GM23338 (cell line): ENCODE measurements at places on chromosomes 1 and 21.
A peak's percentile ranks its signal among the peaks of the same experiment; 100 is the strongest.

DNA sequence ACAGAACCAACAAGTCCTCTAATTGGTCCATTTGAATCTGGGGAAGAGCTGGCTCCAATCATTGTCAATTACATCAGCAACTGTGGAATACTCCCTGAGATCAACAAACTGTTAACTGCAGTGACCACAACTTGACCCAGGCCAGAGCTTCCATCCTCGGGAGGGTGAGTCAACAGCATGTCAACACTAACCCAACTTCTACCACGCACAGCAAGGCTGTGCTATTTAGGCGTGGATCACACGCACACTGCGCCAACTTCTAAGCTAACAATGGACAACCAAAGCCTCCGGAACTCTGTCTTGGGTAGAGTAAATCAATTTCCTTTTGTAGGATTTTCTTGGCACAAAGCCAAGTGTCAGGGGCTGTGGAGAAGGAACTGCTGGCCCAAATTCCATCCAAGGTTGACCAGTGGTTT, 30.4 kb downstream of the APP start:
- no peak for DNase-seq

GRCh38 chr1:199152676-199153075, 513.8 kb downstream of the PTPRC start:
- DNase-seq: peak; percentile 33

DNA sequence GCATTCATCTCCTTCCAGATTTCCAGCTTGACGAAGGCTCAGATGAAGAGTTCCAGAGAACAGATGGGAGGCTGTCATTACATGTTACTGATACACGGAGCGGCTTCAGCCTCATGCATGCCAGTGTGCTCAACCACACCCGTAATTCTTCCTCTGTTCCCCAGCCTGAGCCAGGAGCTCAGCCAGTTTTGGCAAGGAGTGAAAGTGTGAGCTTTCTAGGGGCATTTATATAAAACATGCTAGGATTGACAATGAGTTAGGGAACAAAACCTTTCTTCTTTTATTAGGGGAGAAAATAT, 290.4 kb upstream of the PLXNA2 start:
- DNase-seq: no peak

GRCh38 chr1:39761557-39762260, 9.4 kb downstream of the OXCT2 start:
- DNase-seq: no peak

- no peak for DNase-seq
These were observed 3.0 kb downstream of the KIAA2013 start for GRCh38 chr1:11923069-11923826.

DNA sequence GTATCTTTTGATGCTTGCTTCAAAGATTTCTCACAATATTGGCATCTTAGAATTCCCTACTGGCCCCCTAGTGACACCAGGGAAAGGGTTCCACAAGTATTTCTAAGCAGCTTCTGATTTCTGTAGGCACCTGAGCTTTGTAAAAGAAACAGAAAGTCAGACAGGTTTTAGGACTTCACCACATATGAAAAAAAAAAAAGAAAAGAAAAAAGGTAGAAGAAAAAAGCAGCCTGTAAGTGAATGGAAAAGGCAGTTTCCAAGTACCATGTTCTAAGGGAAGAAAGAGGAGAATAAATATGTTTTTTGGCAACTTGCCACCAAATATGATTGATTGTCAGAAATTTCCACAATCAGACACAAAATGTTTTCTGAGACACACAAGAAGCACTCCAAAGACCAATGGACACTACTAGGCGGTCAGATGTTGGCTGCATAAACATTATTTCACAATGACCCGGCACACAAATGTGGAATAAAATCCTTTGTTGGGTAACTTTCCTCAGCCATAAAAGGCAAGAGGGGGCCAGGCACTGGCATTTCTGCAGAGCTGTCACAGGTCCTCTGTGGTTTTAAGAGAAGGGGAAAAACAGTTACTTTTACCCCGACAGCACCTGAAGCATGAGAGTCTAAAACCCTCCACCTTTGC, 12.7 kb upstream of the CPLANE2 start:
- DNase-seq: no peak

GRCh38 chr1:241507189-241507863, 12.2 kb downstream of the FH start:
- DNase-seq: no peak

GRCh38 chr1:214880956-214881355, 201.6 kb upstream of the KCNK2 start:
- no peak for DNase-seq

DNA sequence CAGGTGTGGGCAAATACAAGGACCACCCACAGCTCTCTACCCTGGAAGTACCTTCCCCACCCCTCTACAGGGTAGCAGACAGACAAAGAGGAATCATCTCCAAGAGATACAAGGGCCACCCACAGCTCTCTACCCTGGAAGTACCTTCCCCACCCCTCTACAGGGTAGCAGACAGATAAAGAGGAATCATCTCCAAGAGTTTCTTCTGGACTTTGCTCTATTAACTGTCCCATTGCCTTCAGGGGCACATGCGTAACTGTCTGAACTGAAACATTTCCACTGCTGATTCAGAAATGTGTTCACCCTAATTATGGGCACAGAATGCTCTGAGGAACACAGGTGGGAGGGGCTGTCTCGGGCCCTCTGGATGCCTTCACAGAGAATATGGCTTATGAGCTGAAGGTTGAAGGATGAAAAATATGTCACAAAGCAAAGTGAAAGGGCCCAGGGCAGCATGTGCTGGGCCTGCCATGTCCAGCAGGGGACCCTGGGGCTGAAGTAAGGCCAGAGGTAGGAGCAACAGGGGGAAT, 43.9 kb downstream of the ZNF281 start:
- peak; percentile 49 for DNase-seq

GRCh38 chr1:159935719-159936272, 9.6 kb downstream of the IGSF9 start:
- DNase-seq: no peak

DNA sequence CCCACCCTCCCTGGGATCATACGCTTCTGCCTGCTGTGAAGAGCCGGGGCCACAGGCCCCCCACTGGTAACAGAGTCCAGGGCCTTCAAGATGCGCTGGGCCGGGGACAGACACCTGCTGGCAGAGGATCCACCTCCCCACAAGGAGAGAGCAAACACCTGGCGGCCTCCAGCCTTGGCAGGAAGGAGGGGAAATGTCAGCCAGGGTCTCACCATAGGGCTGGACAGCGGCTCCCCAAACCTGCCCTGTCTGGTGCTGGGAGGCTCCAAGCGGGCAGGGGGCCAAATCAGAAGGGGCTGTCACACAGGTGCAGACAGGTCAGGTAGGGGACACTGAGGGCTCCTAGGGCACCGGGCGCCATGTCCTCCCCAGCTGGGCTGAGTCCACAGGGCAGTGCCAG, 58.9 kb downstream of the KCNAB2 start:
- no peak for DNase-seq

- DNase-seq: no peak
These were observed 69.4 kb upstream of the SAMSN1 start for GRCh38 chr21:14615359-14615974.

- peak; percentile 63 for DNase-seq
These were observed 93.5 kb downstream of the SIK1 start for GRCh38 chr21:43333298-43334062.

DNA sequence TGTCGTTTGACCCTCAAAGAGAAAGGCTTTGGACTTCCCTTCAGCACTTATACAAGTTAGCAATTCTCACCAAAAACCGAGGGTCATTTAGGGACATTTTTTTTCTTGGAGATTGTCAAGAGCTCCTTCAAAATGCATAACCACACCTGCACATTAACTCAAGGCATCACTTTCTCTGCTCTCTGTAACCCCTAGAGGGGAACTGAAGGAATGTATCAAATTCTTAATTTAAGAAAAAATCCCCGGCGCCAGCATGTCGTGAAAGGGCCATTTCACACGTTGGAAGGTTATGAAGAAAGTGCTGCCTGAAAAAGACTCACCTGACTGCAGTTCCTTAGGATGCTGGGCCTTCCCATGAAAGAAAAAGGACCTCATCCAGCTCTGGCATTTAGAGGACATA, 131.6 kb upstream of the ZC3H12A start:
- DNase-seq: peak; percentile 64

DNA sequence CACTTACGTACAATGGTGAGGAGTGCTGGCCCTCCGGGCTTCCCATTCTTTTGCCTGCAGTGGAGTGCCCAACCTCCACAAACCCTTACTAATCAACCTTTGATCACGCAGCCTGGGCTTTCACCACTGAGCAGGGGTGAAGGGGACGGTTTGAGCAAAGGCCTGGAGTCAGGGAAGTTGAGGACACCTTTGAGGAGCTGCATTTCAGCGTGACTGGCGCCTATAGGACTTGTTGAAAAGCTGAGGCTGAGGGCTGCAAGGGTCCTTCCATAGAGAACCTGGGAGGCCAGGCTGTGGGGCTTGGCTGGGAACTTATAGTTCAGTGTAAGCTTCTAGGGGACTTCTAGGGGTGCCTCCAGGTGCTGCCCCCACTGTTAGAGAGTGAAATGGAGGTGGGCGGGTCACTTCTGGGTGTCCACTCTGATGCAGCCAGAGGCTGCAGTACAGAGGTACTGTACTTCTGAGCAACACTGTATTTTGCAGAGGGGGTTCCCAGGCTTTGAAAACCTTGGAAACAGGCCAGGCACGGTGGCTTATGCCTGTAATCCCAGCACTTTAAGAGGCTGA, 9.8 kb downstream of the SYTL1 start:
- DNase-seq: no peak

- no peak for DNase-seq
These were observed 2219.4 kb downstream of the NCAM2 start for GRCh38 chr21:23217597-23217996.

GRCh38 chr1:118461154-118461553, 276.1 kb upstream of the SPAG17 start:
- peak; percentile 20 for DNase-seq

DNA sequence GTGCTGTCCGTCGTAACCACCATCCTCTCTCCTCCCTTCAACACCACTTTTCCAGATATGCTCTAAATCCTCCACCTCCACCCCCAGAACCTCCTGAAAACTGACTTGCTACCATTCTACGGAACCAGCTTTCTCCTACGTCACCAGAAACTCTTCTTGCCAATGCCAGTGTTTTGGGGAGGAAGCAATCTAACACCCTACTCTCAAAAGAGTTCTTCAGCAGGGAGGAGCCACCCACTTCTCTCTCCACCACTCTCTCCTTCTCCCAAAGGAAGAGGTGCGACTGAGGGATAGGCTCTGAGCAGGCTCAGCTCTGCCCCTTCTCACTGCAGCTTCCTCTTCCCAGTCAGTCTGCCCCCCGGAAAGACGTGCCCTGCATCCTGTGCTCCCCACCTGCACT, 6.1 kb upstream of the S100A2 start:
- DNase-seq: no peak

- no peak for DNase-seq
These were observed 1.8 kb downstream of the ALPL start for GRCh38 chr1:21510885-21511578.

DNA sequence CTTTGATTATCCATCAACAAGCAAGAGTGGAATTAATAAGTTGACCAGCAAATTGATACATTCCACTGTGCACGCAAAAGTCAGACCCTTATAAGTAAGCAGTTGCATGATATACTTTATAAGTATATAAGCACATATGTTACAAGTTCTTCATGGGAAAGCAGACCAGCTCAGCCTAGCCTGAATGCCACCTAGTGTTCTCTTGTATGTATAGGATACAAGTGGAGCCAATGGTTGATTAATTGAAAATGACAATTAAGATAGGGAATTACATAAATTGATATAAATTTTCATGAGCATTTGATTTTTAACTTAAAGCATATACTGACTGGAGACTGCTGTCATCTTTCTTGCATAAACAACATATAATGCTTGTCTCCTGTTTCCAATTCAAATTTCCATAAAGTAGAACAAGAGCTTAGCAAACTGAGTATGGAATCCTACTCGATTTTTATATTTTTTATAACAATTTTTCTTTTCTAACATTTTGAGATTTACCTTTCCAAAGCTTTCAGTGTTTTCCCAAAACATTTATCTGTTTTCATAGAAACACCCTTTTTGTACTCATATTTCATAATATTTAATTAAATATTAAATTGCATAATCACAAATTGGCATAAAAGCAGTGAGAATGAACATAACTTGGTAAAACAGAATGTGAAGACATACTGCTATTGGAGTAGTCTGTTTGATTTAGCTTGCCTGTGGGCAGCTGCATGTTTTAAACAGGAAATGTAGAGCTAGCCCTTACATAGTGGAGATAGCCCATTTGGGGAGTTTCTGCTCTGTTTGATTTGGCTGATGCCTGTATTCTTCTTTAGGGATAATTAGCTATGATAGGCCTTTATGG, 62.8 kb downstream of the MAGI3 start:
- DNase-seq: peak; percentile 63

- peak; percentile 71 for DNase-seq
These were observed 14.2 kb upstream of the CYP4B1 start for GRCh38 chr1:46784666-46785065.

GRCh38 chr1:93694819-93695218, 13.2 kb upstream of the BCAR3 start:
- DNase-seq: peak; percentile 33

- DNase-seq: no peak
These were observed 166.4 kb downstream of the RUNX1 start for GRCh38 chr21:34882719-34883131.

- DNase-seq: peak; percentile 81
These were observed 730 bp downstream of the NOS1AP start for GRCh38 chr1:162070094-162070748.

DNA sequence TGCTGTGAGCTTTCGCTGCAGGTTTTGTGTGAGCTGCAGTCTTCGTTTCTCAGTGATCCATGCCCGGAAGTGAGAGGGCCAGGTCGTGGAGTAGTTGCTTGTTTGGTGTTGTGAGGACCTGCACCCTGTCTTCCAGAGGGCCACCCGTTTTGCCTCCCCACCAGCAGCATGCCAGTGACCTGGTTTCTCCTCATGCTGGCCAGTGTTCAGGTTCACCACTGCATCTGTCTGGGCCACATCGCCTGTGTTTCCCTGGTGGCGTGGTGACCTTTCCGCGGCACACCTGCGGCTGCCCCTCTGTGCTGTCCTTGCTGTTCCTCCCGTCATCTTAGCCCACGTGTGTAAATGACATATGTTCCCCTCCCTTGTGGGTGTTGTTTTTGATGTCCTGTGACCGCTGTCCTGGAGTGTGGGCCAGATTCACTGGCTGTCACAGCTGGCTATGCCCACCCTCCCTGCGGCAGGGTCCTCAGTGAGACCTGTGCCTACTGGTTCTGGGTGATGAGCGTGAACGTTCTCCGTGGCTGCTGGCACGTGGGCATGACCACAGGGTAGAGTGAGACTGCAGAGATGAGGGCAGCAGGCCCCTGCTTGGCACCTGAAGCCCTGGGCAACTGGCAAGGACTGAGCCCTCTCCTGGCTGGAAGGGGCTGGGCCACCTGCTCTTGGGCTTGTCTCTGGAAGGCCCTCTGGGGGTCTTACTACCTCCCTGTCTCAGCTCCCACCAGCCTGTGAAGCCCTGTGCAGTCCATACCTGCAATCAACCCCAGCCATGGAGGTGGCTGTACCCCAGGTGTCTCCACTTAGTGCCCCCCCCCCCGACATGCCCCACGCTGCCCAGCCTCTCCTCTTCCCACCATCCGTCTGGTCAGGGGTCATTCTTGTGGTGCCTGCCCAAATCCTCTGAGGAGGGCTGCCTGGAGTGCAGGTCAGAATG, 7.3 kb downstream of the IBA57 start:
- DNase-seq: no peak
